Progenitor cell of endocrine pancreas (in vitro differentiated cells): ENCODE measurements at places on chromosomes 7 and 10.

GRCh38 chr7:34086064-34086463 is 180.7 kb downstream of the BMPER start:
- DNase-seq: no peak

DNA sequence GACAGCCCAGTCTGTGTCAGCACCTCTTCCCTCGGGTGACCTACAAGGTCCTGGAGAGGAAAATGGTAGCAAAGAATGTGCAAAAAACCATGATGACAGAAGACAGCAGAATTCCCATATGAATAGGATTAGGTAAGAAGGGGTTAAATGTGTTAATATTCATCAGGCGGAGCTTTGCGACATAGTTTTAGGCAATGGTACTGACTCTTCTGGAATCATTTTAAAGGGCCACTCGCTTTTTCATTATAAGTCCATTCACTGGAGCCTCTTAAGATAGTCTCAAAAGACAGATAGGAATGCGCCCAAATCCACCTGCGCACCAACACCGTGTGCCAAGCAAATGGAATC is 38.2 kb downstream of the DLG5 start:
- no peak for DNase-seq

- DNase-seq: no peak
Observed at GRCh38 chr10:34297541-34298345, 517.4 kb downstream of the PARD3 start.

DNA sequence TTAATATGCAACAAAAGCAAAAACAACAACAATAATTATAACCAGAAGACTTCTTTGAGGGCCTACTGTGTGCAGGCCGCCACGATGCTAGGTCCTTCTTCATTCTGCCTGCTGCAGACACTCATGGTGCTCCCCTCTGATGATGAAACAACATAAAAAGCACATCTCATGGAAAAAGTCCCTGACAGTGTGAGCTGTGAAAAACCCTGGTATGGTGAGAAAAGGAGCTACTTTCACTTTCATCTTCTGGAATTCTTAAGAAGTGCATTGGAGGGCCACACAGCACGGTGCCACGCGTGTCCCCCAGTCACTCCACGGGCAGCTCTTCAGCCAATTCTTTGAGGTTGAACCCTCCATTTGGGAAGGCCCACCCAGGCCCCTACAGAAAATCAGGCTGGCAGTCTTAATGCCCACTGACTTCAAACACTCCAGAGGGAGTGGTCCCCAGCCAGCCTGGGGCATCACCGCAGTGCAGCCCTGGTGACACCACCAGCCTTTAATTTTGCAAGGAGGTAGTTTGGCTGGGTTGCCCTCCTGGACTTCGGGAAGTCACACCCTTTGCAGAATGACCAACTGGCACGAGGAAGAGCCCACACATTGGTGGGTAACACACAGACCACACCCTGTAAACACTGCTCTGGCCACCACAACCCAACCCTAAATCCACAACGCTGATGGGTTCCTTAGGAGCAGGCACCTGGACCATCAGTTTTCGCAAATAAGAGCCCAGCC is 7.7 kb downstream of the KCNMA1 start:
- DNase-seq: no peak

GRCh38 chr7:4244635-4245034 is 437.5 kb upstream of the FOXK1 start:
- no peak for DNase-seq
